ENCODE measurements at places on chromosomes 4 and X.
A peak's percentile ranks its signal among the peaks of the same experiment; 100 is the strongest.

GRCh38 chrX:119870626-119871131, 854 bp downstream of the RNF113A start:
- DNase-seq: peak; percentile 6

GRCh38 chr4:108536577-108536976, 83.8 kb upstream of the RPL34 start:
- no peak for DNase-seq

GRCh38 chr4:18105030-18106011, 83.8 kb upstream of the LCORL start:
- no peak for DNase-seq

GRCh38 chrX:23185951-23186350, 148.7 kb upstream of the PTCHD1 start:
- no peak for DNase-seq

- peak; percentile 38 for DNase-seq
Measured at GRCh38 chr4:87853108-87853507, 20.3 kb downstream of the MEPE start.

- DNase-seq: no peak
Measured at GRCh38 chr4:3730422-3731190, 35.6 kb upstream of the ADRA2C start.

DNA sequence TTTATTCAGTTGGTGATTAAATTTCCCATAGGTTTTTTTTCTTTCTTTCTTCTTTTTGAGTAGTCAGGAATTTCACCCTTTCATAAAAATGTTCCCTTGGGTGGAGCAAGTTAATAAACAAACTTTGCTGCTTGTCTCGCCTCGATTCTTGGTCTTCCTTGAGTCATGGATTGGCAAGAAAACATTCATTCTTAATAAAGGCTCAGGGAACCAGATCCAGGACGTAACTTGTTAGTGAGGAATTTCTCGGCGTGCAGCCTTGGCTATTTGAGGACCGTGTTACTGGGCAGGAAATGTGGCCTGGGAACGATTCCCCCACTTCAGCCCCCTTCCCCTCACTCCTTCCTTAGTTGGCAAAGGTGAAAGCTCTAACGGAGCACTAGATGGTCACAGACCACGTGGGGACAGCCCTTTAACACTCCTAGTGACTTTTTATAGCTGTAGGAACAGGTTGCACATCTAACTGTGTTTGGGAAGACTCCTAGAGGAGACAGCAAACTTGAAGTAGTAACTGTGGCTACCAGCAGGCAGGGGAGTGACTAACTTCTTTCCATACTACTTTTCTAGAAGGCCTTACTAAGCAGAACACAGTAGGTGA, 106.8 kb downstream of the UCHL1 start:
- no peak for DNase-seq

- DNase-seq: no peak
Measured at GRCh38 chrX:110175146-110175545, 142.7 kb downstream of the AMMECR1 start.

Data from cerebellum (tissue), 4 donors.